ENCODE measurements at places on chromosomes 3 and 15.
A peak's percentile ranks its signal among the peaks of the same experiment; 100 is the strongest.

DNA sequence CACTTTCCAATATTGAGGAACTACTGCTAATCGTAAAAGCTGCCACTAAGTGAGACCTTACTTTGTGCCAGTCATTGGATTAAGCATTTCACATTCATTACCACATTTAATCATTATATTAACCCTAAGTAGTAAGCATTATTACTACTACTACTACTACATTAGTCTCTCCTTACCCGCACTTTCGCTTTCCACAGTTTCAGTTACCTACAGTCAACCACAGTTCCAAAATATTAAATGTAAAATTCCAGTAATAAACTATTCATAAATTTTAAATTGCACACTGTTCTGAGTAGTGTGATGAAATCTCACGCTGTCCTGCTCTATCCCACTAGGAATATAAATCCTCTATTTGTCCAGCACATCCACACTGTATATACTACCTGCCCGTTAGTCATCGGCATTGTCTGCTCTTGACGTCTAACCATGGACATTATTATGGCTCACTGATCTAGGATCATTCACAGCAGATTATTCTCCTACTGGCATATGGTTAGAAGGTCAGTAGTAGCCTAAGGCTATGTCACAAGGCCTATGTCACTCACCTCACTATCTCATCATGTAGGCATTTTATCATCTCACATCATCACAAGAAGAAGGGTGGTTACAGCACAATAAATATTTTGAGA lies 121.1 kb downstream of the GSK3B start:
- no peak for DNase-seq

- DNase-seq, result no peak
Measured at GRCh38 chr3:195918176-195918575, 9.8 kb upstream of the TNK2 start.

GRCh38 chr3:109355625-109356441 lies 18.5 kb upstream of the DPPA4 start:
- no peak for DNase-seq

DNA sequence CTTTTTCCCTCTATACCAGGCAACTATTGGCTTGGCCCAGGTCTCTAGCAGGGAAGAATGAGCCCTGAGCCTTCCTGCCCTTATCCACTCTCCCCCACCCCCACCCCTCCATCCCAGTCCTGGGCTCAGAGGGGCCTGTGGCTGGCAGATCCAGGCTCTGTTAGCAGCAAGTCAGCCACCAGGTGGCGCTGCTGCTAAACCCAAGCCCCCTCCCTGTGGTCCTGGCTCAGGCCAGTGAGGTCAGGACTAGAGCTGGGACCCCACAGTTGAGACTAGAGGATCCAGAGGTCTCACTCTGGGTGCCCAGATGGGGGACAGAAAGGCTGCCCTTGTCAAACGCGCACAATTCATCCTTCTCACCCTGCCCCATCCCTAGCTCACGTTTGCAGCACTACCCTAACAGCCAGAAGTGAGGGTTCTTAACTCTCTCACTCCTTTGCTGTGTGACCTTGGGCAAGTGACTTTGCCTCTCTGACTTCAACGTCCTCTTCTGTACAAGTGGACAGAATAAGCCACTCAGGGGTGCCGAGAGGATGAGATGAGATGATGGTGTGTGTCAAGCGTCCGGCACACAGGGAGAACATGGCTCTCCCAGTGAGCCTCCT lies 46.8 kb upstream of the SLC6A1 start:
- DNase-seq, result peak; percentile 39

DNA sequence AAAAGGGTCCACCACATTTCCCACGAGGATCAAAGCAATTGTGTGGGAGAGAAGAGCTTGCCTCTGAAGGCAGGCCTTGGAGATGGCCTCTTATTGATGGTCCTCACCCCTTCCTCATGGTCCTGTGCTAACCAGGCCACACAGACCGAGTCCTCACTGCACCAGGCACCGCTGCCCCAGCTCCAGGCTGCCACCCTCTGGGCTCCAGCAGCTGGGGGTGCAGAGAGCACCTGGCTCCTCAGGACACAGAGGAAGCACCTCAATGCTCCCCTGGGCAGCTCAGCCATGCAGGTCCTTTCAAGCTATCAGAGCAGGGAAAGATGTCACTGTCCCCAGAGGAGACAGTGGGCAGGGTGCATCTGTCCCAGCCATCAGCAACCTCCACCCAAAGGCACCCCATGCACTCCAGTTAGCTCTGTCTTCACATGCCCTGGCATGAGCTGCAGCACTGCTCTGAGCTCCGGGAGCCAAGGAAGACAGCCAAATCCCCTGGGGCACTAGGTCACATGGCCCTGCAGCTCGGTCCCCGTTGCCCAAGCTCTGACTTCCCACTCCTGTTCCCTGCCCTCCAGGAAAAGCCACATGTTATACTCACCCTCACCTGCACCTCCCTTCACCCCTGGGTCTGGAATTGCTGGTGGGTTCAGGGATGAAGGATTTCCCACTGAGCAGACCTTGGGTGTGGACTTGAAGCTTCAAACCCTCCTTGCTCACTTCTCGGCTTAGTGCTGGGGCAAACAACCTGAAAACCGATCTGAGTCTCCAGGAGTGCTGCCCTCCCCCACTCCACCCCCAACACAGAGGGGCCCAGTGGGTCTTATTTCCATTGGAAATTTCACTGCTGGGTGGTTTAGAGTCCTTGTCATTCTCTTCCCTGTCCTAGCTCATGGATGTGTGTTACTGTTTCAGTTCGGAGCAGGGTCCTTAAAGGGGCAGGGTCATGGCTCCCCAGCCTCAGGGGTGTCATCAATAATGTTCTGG lies 32.6 kb downstream of the ALS2CL start:
- no peak for DNase-seq

DNA sequence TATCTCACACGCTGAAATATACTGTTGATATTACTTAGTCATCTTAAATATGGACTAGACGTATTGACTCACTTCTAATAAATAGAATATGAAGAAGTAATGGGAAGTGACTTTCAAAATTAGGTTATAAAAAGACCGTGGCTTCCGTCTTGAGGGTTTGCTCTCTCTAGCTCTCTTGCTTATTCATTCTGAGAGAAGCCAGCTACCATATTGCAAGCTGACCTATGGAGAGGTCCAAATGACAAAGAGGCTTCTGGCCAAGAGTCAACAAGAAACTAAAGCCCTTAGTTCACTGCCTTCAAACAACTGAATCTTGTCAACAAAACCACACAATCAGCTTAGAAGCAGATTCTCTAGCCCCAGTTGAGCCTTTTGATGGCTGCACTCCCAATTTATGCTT lies 46.1 kb downstream of the SLC9C1 start:
- no peak for DNase-seq

- no peak for DNase-seq
Measured at GRCh38 chr3:41075975-41076374, 123.3 kb upstream of the CTNNB1 start.

DNA sequence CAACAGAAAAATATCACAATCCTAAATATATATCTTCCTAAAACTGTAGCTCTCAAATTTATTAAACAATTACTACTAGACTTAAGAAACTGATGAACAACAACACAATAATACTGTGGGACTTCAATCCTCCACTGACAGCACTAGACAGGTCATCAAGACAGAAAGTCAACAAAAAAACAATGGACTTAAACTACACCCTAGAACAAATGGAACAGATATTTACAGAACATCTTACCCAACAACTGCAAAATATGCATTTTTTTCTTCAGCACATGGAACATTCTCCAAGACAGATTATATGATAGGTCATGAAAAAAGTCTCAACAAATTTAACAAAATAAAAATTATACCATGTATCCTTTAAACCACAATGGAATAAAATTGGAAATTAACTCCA lies 133.4 kb downstream of the PLCH1 start:
- DNase-seq, result no peak

Measured in cerebellum (tissue), 4 donors.